Colonic mucosa (tissue), 4 donors: ENCODE measurements at places on chromosomes 12 and 14. TPM values are rescaled to one million over a fixed set of nuclear protein-coding genes. Genes with fewer than 3 reads are reported as not detected.

DNA sequence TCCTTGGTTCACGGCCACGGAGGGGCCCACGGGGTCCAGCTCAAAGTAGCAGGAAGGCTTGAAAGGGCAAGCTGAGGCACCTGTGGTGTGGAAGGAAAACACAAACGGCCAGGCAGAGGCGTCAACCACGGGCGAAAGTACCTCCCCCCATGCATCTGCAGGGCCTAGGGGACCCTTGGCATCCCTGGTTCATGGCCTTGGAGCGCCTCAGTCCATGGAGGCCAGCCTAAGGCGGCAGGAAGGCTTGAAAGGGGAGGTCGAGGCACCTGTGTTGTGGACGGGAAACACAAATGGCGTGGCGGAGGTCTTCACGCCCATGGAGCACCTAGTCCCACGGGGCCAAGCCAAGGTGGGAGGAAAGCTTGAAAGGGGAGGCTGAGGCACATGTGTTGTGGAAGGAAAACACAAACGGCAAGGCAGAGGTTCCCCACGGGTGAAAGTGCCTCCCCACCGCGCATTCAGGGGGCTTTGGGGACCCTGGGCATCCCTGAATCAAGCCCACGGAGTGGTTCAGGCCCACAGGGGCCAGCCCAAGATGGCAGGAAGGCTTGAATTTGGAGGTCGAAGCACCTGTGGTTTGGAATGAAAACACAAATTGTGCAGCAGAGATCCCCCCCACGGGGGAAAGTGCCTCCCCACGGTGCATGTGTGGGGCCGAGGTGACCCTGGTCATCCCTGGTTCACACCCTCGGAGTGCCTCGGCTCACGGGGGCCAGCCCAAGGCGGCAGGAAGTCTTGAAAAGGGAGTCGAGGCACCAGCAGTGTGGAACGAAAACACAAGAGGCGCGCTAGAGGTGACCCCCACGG, 380.8 kb downstream of the ALG10 start:
- no peak overlapping the region for H3K27ac ChIP-seq
- DNase-seq = peak; percentile 10
- no peaks in the 10 kb centered on the region for H3K36me3 ChIP-seq
- no peaks in the 10 kb centered on the region for H3K4me1 ChIP-seq
- H3K4me3 ChIP-seq = no peak overlapping the region

- H3K36me3 ChIP-seq = no peaks in the 10 kb centered on the region
- no peak overlapping the region for H3K4me3 ChIP-seq
- no peaks in the 10 kb centered on the region for H3K27me3 ChIP-seq
Measured at GRCh38 chr12:100920493-100920892, 125.9 kb downstream of the ANO4 start.

GRCh38 chr12:50568338-50569091, 63.7 kb downstream of the DIP2B start:
- H3K4me1 ChIP-seq = peaks cover 6% of the 10 kb centered on the region
- H3K36me3 ChIP-seq = no peaks in the 10 kb centered on the region
- peak overlapping the region; percentile 48 for H3K27ac ChIP-seq
- H3K4me3 ChIP-seq = no peak overlapping the region

GRCh38 chr14:30957813-30958370, 67.6 kb upstream of the AP4S1 start:
- H3K4me3 ChIP-seq = no peak overlapping the region
- no peak for DNase-seq
- no peaks in the 10 kb centered on the region for H3K36me3 ChIP-seq
- no peaks in the 10 kb centered on the region for H3K4me1 ChIP-seq

Gene SLC39A2
- 3.0 TPM for total RNA-seq

Gene KRT5
- not detected for total RNA-seq
